NCI-H2081 treated with DMSO at 0.1 percent for 48 hours (cell line): ENCODE measurements at places on chromosomes 12 and 14.

- DNase-seq: no peak
Measured at GRCh38 chr12:85669911-85670310, 166.3 kb downstream of the RASSF9 start.

GRCh38 chr12:12534166-12534866, 28.3 kb downstream of the DUSP16 start:
- DNase-seq: no peak

DNA sequence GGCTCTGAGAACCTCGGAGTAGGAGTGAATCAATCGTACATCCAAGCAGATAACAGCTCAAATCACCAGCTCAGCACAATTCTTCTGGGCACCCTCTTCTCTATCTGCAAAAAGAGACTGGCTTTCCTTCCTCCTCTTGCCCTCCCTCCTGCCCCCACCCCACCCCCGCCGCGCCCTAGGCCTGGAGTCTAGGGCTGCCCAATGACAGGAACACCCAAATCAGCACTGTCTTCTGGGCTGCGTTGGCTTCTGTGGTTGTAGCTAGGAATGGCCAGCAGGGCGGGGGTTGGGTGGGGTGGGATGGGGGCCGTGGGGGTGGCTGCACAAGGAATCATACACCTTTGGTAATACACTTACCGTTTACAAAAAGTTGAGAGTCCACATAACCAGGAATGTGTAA, 28.0 kb upstream of the TMCC3 start:
- no peak for DNase-seq

GRCh38 chr14:64841121-64841651, 38.5 kb downstream of the SPTB start:
- DNase-seq: no peak

- no peak for DNase-seq
Measured at GRCh38 chr14:87018294-87018693, 974.7 kb downstream of the GALC start.

DNA sequence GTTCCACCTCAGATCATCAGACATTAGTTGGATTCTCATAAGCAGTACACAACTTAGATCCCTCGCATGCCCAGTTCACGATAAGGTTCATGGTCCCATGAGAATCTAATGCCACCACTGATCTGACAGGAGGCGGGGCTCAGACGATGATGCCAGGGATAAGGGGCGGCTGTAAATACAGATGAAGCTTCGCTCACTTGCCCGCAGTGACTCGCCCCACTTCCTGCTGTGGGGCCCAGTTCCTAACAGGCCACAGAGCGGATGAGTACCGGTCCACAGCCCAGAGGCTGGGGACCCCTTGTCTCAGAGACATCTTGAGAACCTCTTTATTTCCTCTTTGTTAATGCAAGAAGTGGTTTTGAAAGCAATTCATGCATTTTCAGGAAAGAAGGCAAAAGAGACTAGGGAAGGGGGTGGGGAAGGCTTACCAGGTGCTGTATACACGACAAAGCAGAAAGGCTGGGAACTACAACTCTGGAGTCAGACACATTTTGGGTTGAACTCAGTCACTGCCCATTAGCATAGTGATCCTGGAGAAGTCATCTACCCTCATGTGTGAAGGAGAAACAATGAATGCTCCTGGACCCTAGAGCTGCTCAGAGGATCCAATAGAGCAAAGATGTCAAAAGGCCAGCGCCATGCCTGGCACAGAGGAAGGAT, 68.7 kb downstream of the EID3 start:
- no peak for DNase-seq

DNA sequence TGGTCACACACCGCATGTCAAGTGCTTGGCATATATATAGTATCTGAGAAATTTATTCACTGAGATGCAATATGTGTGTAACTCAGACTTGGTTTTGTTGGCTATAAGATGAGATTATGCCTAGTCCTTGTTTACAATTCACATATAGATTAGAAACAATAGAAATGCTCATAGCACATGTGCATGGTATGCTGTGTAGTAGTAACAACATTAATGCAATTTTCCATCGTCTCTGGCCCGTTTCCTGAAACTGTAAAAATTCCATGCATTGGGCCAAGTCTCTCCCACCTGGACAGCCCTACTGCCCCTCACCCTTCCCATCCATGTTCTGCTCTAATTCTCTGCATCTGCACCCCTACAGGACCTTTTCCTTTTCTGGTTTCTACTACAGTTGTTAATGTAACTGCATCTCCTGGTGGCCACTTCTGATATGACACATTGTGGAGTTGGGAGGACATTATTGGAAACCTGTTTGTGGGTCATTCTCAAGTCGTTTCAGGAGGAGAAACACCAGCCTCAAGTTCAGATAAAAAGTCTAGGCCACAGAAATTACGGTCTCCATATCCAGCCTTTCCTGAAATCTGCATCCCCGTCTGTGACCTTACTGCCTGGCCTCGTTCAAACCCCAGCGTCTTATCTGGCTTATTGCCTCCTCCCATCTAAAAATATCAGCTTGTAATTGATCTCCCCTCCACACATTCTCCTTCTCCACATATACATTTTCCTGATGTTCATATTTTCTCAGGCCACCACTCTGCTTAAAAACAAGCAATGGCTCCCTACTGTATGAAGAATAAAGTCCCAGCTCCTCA, 37.5 kb downstream of the EMP1 start:
- no peak for DNase-seq

GRCh38 chr12:118183711-118184110, 47.8 kb downstream of the PEBP1 start:
- DNase-seq: no peak

DNA sequence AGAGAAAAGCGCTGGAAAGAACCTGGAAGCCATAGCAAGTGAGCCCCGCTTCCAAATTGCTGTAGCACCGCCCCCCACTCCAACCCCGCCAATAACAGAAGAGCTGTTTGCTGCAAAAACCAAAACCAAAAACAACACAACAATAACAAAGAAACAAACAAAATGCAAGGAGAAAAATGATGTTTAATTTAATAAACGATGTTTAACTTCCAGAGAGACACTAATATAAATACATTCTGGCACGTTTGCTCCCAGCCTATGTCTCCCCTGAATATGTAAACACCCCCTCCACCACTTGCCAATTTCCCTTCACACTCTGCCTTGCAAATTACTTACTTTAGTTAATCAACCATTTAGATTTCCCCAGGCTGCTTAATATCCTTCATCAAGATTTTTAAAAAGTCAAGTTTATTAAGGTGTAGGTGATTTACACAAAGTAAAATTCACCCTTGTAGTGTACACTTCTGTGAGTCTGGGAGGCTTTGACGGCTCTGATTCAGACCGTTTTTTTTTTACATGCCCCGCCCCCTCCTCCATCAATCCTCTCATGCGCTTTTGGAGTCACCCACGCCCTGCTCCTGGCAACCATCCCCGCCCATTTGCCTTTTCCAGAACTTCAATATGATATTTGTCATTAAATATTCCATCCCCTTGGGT, 482 bp upstream of the IFI27L2 start:
- DNase-seq: no peak

GRCh38 chr14:92143309-92143708, 21.5 kb downstream of the CPSF2 start:
- DNase-seq: no peak

GRCh38 chr12:89481213-89481914, 43.2 kb downstream of the GALNT4 start:
- DNase-seq: no peak

GRCh38 chr14:55071870-55072640, 20.6 kb downstream of the MAPK1IP1L start:
- no peak for DNase-seq

- DNase-seq: no peak
Measured at GRCh38 chr14:96267336-96267735, 11.3 kb downstream of the BDKRB1 start.

GRCh38 chr12:27502021-27502435, 22.0 kb upstream of the PPFIBP1 start:
- DNase-seq: no peak

DNA sequence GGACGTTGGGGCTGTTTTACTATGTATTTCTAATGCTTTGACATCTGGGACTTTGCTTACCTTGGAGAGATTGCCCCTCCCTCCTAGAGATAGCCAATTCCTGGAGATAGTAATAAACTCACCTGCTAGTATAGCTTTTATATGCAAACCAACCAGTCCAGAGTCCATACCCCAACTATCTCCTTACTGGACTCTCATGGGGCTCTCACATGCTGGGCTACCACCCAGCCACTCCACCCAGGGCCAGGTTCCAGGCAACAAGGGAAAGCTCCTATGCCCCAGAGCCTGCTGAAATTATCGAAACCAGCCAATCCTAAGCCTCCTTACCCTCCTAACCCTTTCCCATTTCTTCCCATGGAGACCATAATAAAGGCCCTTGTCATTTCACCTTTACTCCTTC, 25.5 kb upstream of the MGP start:
- DNase-seq: no peak
